Colonic mucosa (tissue), 4 donors: ENCODE measurements at places on chromosomes 12 and 14.
A peak's percentile ranks its signal among the peaks of the same experiment; 100 is the strongest.

DNA sequence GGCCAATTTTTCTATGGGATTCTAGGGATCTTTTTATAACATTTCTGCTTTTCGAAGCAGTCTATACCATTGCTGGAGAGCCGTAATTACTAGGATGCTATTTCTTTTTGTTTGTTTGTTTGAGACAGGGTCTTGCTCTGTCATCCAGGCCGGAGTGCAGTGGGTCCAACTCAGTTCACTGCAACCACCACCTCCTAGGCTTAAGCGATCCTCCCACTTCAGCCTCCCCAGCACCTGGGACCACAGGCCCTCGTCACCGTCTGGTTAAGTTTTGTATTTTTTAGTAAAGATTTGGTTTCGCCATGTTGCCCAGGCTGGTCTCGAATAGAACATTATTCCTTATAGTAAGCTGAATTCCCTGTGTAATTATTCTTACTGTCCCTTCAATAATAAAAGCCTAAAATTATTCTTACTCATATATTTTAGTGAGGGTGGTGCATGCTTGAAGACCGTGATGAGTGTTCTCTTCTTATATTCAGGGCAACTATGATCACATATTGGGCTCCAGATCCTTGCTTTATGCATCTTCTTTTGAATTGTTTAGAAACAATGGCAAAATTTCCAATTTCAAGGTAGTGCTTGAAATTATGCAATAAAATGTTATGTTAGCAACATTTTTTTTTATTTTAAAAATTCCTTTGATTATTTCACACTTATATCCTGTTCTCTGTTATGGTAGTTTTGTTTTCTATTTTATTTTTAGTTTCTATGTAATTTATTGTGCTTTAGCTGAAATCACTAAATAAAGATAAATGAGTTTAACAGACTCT lies 66.2 kb downstream of the CRADD start:
- no peak for DNase-seq

GRCh38 chr12:52015532-52016041 lies 8.8 kb downstream of the TAMALIN start:
- DNase-seq: no peak

GRCh38 chr12:6231359-6232268 lies 31.4 kb downstream of the CD9 start:
- peak; percentile 75 for DNase-seq

DNA sequence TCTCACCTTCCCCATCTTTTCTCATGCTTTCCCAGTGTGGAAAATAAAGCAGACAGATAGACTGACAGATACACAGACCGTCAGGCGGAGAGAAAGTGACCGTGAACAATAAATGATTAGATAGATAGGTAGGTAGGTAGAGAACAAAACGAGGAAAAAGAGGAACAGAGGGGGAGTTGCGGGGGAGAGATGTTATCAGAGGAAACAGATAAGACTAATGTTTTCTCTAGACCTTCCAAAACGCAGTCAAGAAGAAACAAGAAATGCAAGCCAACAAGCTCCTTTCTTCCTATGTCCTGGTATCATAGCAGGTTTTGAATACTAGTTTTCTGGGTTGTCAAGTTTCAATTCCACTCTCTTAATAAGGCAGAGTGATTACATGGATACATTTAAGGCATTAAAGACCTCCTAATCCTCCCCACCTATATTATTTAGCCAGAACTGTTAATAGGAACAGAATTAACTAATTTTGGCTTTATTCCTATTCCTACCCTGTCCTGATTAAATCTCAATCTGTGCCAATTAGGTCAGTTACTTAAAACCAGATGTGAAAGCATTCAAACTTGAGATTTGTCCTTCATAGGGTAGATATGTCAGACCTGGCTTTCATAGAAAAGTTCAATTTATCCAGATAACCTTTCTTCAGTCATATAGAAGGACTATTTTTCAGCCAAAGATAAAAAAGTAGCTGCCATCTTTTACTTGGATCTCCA lies 89.0 kb upstream of the PTPRR start:
- DNase-seq: no peak

GRCh38 chr14:29982993-29983392 lies 55.3 kb upstream of the PRKD1 start:
- no peak for DNase-seq

GRCh38 chr12:27119797-27120196 lies 37.4 kb upstream of the C12orf71 start:
- no peak for DNase-seq

- DNase-seq: peak; percentile 89
These were observed 25.0 kb downstream of the HIP1R start for GRCh38 chr12:122860040-122860853.

DNA sequence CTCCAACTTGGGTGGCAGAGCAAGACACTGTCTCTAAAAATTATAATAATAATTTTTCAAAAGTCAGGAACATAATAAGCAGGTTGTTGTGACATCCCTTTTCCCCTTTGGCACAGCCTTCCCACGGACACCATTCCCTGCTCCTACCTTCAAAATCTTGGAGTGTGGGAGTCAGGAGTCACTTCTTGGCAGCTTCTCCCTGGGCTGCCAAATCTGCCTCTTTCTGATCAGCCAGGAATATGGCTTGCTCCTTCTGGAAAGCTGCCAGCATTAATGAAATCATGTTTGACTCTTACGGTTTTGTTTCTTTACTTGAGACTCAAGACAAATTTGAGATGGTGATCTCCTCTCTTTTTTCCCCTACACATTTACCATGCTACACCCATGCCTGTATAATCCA lies 391.4 kb upstream of the SYT1 start:
- DNase-seq: no peak

- DNase-seq: no peak
These were observed 3.5 kb downstream of the FOXG1 start for GRCh38 chr14:28770061-28770460.

DNA sequence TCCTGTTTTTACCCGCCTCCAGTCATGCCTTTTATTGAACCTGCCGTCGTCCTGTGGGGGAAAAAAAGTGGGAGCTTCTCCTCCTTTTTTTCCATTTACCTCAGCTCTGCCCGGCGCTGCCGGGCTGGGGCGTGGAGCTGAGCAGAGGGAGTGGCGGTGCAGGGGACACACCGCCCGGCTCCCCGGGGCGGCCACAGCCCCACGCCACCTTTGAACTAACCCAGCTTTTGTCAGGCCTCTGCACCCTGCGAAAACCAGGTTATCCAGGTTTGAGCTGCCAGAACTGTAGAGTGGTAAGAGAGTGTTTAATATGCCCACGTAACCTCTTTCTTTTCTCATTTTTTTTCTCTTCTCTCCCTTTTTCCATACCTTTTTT lies 161.0 kb upstream of the FKBP4 start:
- peak; percentile 53 for DNase-seq

- no peak for DNase-seq
These were observed 3.3 kb upstream of the ANKRD9 start for GRCh38 chr14:102512793-102513300.
